ENCODE measurements at places on chromosomes 2 and 18.

DNA sequence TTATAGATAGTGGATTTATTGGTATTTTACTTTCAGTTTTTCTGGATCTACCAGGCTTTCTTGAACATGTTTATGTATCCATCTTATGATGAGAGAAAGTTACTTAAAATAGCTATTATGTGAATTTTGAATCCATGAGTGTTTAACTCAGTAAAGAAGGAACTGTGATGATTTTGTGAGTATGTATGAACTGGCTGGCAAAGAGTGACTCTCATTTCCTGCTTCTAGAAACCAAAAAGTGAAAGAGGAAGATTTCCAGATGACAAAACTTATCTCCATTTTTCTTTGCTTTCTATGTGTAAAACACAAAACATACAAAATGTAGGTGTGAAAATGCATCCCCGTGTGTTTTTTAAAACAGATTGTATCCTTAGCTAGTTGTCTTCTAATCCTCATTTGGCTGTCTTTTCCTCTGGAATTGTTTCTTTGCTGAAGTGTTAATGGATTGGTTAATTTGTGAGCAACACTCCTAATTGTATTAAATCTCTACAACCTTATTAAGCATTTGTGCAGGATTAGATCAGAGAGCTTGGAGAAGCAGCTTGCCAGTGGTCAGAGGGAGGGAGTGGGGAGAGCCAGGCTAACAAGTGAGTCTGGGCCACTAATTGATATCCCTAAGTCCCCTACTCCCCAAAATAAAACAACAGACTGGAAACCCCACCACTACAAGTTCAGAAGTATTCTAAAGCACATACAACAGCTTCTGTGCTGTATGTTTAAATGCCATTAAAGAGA lies 23.9 kb downstream of the PTPRM start:
- DNase-seq = no peak

- no peak for DNase-seq
Measured at GRCh38 chr18:10351219-10351818, 103.1 kb upstream of the APCDD1 start.

DNA sequence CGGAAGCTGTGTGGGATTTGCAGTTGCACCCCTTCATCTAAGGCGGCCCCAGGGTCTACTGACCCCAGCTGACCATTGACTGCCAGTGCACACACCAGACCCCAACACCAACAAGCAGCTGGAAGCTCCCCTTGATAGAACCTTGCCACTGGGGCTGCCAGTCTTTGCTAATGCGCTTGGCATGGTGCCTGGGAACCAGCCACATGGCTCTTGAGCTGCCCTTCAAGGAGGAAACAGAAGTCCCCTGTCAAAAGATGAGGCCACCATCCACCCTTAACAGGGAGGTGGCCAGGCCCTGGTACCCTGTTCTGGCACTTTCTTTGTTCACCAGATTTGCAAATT lies 8.6 kb downstream of the ALPI start:
- DNase-seq = no peak

DNA sequence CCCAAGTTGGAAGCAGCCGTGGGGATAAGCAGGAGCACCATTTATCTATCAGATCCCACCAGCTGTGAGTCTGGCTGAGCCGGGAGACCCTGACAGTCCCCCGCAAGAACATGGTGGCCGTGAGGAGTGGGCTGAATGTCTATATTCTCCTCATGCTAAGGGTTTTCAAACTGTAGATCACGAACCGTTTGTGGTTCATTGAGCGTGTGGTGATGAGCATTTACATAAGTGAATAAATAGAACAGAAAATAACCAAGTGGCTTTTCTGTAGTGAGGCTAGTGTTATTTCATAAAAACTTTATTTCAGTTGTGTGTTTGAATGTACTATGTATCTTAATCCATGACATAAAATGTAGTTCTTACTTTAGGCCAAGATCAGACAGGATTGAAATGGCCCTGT lies 190.2 kb upstream of the APCDD1 start:
- no peak for DNase-seq

GRCh38 chr2:29663268-29663667 lies 258.1 kb downstream of the ALK start:
- no peak for DNase-seq

DNA sequence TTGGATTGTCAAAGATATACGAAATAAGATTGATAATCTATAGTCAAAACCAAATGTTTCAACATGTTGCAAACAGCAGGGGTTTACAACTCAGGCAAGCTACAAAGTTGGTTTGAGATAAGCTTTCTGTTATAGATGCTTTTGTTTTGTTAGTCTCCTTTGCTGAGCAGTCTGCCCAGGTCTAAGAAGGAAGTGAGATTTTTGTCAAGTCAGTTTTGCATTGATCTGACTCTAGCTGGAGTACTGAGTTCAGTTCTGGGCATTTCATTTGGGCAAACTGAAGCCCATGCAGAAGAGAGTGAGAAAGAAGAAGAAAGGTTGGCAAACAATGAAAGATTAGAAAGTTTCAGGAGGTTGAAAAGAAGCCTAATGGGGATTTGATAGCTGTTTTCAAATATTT lies 983.0 kb upstream of the SLC39A10 start:
- no peak for DNase-seq

GRCh38 chr2:160494201-160494644 lies 616 bp upstream of the RBMS1 start:
- DNase-seq = no peak

DNA sequence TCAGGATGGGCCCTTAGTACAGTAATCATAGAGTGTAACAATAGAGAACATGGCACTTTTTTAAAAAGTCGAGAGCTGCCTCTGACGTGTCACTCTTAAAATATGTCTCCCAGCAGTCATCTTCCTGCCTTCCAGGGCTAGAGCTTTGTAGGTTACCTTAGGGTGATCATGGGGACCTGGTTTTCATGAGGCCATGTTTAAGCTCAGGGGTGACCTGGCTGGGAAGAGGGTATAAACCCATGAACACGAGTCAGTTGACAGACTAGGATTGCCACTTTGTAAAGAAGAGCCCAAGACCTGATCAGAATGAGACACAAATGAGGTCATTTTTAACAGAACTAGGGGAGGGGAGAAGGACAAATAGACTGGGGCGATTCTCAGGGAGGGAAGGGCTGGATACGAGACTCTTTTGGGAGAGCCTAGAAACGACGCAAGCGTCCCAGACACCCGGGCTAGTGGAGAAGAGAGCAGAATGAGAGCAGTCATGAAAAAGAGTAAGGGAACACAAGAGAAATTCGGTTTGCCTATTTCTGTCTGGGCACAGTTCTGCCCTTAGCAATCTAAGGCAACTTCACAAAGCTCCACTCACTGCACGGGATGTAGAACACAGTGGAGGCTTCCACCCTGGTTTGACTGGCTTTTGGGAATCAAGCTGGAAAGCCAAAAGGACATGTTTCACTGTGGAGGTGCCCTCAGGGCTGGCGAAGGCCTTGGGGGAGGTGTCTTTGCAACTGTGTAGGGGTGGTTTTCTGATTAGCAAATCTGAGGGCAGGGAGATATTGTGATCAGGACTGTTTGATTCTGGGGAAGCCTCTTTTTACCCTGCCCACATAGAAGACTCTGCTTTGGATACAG lies 1.8 kb upstream of the RAB31 start:
- no peak for DNase-seq

- no peak for DNase-seq
Measured at GRCh38 chr2:17933256-17933655, 54.8 kb downstream of the KCNS3 start.

GRCh38 chr2:219457784-219458369 lies 23.2 kb downstream of the SPEG start:
- DNase-seq = no peak

DNA sequence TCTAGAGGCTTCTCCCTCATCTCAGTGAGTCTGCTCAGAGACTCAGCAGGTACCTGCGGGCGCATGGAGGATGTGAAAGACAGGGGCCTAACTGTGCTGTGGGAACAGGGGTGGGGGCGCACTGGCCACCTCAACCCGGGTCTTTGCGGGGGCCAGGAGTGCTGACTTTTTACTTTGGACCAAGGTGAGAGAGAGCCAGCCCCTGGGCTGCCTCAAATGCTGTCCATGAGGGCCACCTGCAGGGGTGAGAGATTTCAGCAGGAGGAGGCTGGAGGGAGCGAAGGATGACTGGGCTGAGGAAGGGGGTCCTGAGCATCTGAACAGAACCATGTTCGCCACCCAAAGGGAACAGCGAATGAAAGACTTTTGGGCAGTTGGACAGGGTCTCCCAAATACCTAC lies 129.4 kb downstream of the TNS1 start:
- DNase-seq = no peak

DNA sequence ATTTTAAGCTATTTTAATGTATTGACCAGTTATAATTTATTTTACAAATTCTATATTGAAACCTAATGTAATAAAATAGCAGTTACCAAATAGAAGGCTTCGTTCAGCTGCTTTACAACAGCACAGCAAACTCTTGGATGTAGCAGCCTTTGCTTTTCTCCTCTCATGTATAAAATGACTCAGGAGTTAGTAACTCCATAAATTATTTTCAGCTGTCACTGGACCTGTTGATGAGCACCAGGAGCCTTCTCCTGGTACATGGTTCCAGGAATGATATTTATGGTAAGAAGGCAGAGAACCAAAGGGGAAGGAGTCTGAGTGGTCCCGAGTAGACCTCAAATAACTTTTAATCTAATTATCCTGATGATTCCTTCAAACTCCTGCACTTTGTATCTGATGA lies 256.4 kb upstream of the NETO1 start:
- DNase-seq = no peak

DNA sequence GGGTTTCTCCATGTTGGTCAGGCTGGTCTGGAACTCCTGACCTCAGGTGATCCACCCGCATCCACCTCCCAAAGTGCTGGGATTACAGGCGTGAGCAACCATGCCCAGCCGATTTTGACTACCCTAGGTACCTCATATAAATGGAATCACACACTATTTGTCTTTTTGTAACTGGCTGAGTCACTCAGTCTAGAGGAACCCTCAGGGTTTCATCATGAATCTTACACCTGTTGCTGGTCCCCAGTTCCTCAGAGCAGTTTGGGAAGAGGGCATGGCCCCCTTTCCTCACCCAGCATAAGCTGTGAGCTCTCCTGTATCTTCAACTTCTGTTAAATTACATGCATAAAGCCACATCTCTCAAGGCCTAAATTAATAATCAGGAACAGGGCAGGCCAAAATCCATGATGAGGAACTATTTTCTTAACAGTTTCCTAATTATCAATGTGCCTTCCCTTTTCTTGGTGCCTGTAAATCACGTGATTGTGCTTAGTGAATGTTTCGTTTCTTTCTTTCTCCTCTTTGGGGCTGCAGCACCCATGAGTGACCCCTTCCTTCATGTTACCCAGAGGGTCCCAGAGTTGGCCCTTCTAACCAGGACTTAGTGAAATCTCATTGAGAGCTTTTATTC lies 20.9 kb downstream of the DYSF start:
- no peak for DNase-seq

- DNase-seq = no peak
Measured at GRCh38 chr18:44627280-44627679, 53.4 kb upstream of the SETBP1 start.

DNA sequence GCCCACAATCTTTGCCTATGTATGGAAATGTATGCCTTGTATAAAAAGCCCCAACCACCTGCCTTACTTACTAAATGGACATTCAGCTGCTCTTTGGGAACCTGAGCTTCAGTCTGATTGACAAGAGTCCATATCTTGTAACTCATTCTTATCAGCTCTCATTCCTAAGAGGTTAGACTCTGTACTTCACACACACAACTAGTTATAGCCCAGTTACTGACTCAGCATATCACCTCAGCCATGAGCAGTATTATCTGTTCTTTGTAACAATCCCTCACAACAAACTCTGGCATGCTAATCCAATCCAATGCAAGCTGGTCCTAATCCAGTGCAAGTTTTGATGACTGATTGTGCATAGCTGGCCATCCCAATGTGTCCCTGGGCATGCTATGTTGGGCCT lies 250.6 kb downstream of the RIT2 start:
- DNase-seq = no peak

- no peak for DNase-seq
Measured at GRCh38 chr2:49840428-49840975, 686.2 kb upstream of the FSHR start.
